ENCODE measurements at places on chromosomes 3 and 15.

GRCh38 chr3:124818398-124819091 lies 68.6 kb downstream of the ITGB5 start:
- no peak for DNase-seq

DNA sequence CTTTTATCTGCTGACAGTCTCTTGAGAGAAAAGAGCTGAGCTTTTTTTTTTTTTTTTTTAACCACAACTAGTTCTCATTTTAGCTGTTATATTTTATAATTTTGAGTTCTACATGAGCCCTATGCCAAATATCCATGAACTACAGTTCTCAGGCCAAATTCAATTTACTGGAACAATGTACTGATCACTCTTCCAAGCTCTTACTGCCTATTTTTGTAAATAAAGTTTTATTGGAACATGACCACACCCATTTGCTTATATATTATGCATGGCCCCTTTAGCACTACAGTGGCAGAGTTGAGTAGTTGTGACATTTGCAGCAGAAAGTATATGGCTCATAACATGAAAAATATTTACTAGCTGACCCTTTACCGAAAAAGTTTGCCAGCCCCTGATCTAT lies 129.2 kb upstream of the SKOR1 start:
- DNase-seq = no peak

GRCh38 chr3:123372686-123373473 lies 76.0 kb downstream of the ADCY5 start:
- no peak for DNase-seq

DNA sequence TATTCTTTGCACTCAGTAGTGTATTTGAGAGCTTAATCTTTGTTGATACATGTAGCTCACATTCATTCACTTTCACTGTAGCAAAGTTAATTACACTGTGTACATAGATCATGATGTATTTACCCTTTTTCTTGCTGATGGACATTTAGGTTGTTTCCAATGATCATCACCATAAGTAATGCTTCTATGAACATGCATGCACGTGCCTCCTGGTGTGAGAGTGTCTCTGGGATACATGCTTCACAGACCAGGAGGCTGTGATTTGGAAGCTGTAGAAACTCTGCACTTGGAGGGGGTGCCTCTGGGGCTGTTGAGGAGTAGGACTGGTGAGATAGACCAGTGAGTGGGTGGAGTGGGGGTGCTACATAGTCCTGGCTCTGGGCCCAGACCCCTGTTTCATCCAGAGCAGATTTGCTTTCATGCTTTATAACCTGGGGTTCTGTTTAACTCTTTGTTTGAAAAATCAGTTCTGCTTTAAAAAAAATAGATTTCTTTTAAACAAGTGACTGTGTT lies 18.2 kb upstream of the SMAD3 start:
- DNase-seq = no peak

GRCh38 chr3:187983484-187984124 lies 170.4 kb upstream of the LPP start:
- DNase-seq = no peak

- DNase-seq = no peak
Observed at GRCh38 chr3:68706536-68706935, 225.8 kb downstream of the TAFA4 start.

- no peak for DNase-seq
Observed at GRCh38 chr3:47991341-47991740, 24.9 kb downstream of the MAP4 start.

DNA sequence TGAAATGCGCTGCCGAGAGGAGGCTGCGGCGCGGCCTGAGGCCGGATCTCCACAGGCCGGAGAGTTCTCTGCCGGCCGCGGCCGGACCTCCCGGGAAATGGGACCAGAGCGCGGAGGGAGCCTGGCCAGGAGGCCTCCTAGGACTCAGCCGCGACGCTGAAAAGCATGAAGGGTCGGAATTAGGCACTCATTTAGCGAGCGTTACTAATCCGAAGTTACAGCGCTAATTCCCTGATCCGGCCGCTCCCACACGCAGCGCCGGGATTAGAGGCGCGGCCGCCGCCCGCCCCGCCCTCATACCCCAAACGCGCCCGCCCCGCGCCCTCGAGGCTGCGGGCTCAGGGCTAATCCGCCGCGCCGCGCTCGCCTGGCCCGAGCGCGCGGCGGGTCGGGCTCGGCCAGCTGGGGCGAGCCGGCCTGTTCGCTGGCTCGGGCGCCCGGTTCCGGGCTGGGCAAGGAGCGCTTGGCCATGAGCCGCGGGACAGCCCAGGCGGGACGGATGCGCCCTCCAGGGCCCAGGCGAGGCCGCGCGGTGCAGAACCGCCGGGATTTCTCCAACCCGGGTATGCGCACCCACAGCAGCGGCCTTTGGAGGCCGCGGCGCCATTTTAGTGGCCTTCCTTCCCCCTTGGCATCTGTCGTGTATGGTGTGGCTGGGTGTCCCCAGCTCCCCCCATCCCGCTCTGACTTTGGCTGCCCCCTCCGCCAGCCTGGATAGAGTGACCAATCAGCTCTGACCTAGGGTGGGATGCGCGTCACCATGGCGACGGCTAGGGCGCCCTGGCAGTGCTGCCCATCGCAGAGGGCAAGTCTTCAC lies 36.8 kb upstream of the POLG start:
- DNase-seq = no peak

- no peak for DNase-seq
Observed at GRCh38 chr3:65660000-65660598, 378.6 kb downstream of the MAGI1 start.

- DNase-seq = no peak
Observed at GRCh38 chr3:149252272-149252671, 30.6 kb upstream of the CP start.

GRCh38 chr3:12470111-12470510 lies 14.2 kb upstream of the TSEN2 start:
- DNase-seq = no peak

GRCh38 chr3:133213937-133214336 lies 175.7 kb downstream of the TMEM108 start:
- no peak for DNase-seq

DNA sequence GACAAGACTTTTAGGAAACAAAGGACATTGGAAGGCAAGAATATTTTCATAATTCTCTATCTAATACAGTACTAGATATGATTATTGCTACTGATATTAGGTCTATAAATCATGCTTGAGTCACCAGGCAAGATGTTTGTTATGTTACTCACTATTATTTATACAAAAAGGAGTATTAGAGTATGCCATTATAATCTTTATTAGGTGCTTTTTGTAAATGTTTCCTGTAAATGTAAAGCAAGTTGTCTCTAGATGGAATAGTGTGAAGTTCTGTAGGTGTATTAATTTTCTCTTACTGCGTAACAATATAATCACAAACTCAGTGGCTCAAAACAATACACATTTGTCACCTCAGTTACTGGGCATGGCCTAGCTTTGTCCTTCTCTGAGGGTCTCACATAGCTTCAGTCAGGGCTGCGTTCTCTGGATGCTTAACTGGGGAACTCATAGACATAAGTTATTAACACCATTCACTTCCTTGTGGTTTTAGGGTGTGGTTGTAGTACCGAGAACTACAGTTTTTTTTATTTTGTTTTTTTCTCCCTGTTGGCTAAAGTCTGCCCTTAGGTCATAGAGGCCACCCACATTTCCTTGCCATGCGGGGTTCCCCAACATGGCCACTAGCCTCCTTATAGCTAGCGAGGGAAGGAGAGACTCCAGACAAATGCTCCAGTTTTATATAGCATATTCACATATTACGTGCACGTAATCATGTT lies 20.3 kb upstream of the MAP3K13 start:
- DNase-seq = no peak

GRCh38 chr3:135762188-135762856 lies 203.2 kb upstream of the PPP2R3A start:
- no peak for DNase-seq

DNA sequence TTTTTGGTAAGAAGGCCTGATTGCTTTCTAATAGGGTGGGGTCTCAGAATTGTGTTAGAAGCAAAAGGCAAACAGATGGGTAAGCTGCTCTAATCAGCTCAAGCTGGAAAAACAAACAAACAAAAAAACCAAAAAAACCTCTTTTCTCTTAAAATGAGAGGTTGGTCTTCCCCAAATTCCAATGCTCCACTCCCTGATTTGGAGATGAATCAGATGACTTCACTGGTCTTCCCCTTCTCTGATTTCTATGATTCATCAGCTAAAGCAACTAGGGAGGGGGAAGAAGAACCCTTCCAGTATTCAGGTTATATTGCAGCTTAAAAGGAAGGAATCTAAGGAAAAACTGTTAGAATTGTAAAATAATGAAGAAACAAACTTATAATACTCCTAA lies 9.6 kb upstream of the ANXA2 start:
- no peak for DNase-seq

DNA sequence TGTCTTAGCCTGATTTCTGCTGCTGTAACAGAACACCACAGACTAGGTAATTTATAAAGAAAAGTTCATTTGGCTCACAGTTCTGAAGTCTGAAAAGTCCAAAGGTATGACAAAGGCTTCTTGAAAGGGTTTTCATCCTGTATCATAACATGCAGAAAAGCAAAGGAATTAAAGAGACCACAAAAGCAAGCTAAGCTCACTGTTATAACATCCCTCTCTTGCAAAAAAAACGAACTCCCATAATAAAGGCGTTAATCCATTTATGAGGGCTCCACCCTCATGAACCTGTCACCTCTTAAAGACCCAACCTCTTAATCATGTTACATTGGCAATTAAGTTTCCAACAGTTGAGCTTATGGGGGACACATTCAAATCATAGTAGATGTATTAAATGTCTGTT lies 197.9 kb downstream of the PLOD2 start:
- DNase-seq = no peak

GRCh38 chr15:69031013-69032001 lies 16.8 kb downstream of the NOX5 start:
- peak; percentile 25 for DNase-seq

DNA sequence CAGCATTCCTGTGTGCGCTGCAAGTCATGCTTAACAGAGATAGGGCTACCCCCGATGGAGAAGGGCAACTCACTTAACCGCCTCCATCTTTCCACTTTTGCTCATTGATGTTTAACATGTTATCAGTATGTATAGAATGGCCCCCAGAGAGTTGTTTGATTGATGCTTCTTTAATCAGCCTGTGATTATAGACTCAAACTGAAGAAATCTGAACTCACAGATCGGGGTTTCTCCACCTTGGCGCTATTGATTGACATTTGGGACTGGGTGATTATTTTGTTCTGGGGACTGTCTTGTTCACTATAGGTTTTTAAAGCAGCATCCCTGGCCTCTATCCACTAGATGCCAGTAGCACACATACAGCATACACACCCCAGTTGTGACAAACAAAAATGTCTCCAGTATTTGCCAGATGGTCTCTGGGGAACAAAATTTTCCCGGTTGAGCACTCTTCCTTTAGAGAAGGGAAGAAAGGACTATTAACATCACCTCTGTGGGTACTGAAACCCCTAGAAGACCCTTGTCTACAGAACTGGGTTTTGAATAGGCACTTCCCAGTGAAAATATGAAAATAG lies 54.4 kb downstream of the LARS2 start:
- DNase-seq = no peak
